Mammary epithelial cell (primary cell): ENCODE measurements at places on chromosomes 13 and 19. TPM values are rescaled to one million over a fixed set of nuclear protein-coding genes. Genes with fewer than 3 reads are reported as not detected.

CYP2A6 gene
- polyA plus RNA-seq = not detected

SLC6A16 gene
- polyA plus RNA-seq = 0.01 TPM

DCT gene
- not detected for polyA plus RNA-seq

MAST1 gene
- polyA plus RNA-seq = 0.42 TPM

OVOL3 gene
- polyA plus RNA-seq = not detected
